Left kidney (tissue), 8 donors: ENCODE measurements at places on chromosomes 6 and 20. TPM values are rescaled to one million over a fixed set of nuclear protein-coding genes. Genes with fewer than 3 reads are reported as not detected.

Gene GABRR2
- polyA plus RNA-seq: 2.1 TPM

GRCh38 chr20:21029341-21029740, 76.8 kb downstream of the LINC00237 start:
- no peak for DNase-seq

DNA sequence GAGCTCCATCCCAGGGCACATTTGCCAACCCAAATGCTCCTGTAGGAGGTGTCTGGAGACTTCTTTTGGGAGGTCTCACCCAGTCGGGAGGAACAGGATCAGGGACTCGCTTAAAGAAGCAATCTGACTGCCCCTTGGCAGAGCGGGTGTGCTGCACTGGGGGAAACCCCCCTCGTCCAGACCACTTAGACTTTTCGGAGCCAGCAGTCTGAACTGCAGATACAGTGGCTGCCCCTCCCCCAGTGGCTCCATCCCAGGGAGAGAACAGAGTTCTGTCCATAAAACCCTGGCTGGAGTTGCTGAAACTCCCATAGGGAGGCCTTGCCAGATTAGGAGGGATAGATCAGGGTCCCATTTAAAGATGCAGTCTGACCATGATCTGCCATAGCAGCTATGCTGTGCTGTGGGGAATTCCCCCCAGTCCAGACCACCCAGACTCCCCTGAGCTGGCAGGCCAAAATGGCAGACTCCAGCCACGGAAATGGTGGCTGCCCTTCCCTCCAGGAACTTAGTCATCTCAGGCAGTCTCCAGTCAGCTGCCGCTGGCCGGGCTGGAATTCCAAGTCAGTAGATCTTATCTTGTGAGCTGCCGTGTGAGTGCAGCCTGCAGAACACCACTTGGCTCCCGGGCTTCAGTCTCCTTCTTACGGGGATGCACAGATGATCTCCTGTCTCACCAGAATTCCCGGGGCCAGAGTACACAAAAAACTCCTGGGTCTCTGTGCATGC, 278.1 kb upstream of the SASH1 start:
- DNase-seq: no peak

- no peak for DNase-seq
Observed at GRCh38 chr20:3250091-3250504, 11.1 kb upstream of the SLC4A11 start.
